ENCODE measurements at places on chromosomes 4 and X.
A peak's percentile ranks its signal among the peaks of the same experiment; 100 is the strongest.

- no peak for DNase-seq
Measured at GRCh38 chr4:77538144-77538543, 67.5 kb upstream of the CXCL13 start.

- no peak for DNase-seq
Measured at GRCh38 chr4:69594382-69594781, 45.1 kb downstream of the UGT2A2 start.

DNA sequence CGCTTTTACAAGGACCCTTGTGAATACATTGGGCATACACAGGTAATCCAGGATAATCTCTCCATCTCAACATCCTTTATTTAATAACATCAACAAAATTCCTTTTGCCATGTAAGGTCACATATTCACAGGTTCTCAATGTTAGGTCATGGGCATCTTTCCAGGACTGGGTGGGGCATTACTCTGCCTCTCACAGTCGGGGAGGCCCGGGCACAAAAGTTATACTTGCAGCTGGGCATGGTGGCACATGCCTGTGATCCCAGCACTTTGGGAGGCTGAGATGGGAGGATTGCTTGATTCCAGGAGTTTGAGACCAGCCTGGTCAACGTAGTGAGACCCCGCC, 93.7 kb upstream of the AP1S2 start:
- no peak for DNase-seq

- DNase-seq = peak; percentile 8
Measured at GRCh38 chrX:132592880-132593279, 104.0 kb upstream of the MBNL3 start.

GRCh38 chrX:134548257-134549201, 88.6 kb downstream of the HPRT1 start:
- no peak for DNase-seq

DNA sequence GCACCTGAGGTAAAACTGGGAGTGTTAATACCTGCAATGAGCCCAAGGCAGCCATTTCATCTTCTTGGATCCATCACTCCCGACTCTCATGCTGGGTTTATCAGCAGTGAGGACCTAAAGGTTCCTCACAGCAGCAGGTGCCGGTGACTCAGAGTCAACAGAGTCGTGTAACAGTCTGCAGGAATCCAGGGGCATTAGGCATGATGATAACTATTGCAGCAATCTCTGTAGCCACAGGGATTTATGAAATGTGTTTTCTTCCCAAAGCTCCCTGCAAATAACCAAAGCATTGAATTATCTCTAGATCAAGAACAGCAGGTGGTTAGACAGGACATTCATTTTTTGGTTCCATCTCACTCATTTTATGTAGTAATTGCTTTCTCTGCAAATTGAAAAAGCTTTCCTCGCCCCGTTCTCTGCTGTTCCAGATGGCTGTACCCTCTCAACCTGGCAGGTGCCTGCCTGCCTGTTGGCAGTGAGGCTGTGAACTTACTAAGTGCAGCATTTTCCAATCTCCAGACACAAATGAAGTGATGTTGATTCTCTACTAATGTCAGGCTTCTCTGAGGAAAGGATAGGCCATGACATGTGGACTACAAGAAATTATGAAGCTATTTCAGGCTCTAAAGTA, 48.1 kb upstream of the TSPAN7 start:
- DNase-seq = no peak

GRCh38 chr4:162852642-162853041, 314.0 kb downstream of the NAF1 start:
- DNase-seq = no peak

GRCh38 chr4:188008377-188008776, 12.8 kb downstream of the ZFP42 start:
- DNase-seq = no peak

DNA sequence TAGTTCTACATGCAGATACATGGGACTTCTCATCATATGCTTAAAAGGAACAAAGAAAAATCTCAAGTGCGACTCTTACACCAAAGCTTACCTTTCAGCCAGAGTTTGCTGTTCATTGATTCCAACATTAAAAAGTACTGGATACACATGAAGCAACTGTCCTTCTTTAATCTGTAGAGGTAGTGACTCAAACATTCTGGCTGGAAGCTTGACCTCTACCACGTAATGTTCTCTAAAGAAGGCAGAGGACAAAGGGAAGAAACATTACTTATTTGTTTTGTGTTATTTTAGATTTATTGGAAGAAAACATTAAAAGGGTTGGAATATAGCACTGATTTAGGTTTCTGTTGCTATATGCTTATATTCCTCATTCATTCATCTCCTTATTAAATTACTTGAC, 476.1 kb downstream of the IL15 start:
- DNase-seq = no peak

GRCh38 chr4:119518230-119518892, 110.2 kb downstream of the PDE5A start:
- DNase-seq = no peak

All from COR-L47 (cell line).